Progenitor cell of endocrine pancreas (in vitro differentiated cells): ENCODE measurements at places on chromosomes 3 and 15. TPM values are rescaled to one million over a fixed set of nuclear protein-coding genes. Genes with fewer than 3 reads are reported as not detected.
A peak's percentile ranks its signal among the peaks of the same experiment; 100 is the strongest.

The TEX55 gene
- total RNA-seq: not detected in 2 replicates

The PLA1A gene
- 0.18 TPM in 1 of 2 replicates, not detected in the other for total RNA-seq

The GHSR gene
- total RNA-seq: not detected in 2 replicates

The OR5K4 gene
- not detected in 2 replicates for total RNA-seq

The CAPN3 gene
- 2.9 and 3.7 TPM in 2 replicates for total RNA-seq

The TMEM212 gene
- total RNA-seq: not detected in 2 replicates

GRCh38 chr3:32238453-32239306 lies at the start of gene CMTM8:
Gene CMTM8 (plus strand): TSS chr3:32238680. CDS start chr3:32238973, 293 bp downstream.
- peak within 1 kb of the TSS; percentile 90 for H3K4me3 ChIP-seq
- peak; percentile 53 for DNase-seq
- no peaks in the 10 kb centered on the region for H3K27me3 ChIP-seq
- peak within 1 kb of the TSS; percentile 97 for H3K27ac ChIP-seq
- peaks cover 11% of the 10 kb centered on the region for H3K36me3 ChIP-seq
- H3K4me1 ChIP-seq: peaks cover 41% of the 10 kb centered on the region

GRCh38 chr15:43243020-43243645 lies 22.3 kb upstream of the EPB42 start:
- H3K4me3 ChIP-seq: no peak overlapping the region
- no peak for DNase-seq
- H3K27ac ChIP-seq: no peak overlapping the region
- no peaks in the 10 kb centered on the region for H3K36me3 ChIP-seq
- no peaks in the 10 kb centered on the region for H3K4me1 ChIP-seq
- peaks cover 10% of the 10 kb centered on the region for H3K27me3 ChIP-seq

GRCh38 chr3:59277816-59278215 lies 228.0 kb upstream of the CFAP20DC start:
- no peak for DNase-seq
- H3K27ac ChIP-seq: no peak overlapping the region

DNA sequence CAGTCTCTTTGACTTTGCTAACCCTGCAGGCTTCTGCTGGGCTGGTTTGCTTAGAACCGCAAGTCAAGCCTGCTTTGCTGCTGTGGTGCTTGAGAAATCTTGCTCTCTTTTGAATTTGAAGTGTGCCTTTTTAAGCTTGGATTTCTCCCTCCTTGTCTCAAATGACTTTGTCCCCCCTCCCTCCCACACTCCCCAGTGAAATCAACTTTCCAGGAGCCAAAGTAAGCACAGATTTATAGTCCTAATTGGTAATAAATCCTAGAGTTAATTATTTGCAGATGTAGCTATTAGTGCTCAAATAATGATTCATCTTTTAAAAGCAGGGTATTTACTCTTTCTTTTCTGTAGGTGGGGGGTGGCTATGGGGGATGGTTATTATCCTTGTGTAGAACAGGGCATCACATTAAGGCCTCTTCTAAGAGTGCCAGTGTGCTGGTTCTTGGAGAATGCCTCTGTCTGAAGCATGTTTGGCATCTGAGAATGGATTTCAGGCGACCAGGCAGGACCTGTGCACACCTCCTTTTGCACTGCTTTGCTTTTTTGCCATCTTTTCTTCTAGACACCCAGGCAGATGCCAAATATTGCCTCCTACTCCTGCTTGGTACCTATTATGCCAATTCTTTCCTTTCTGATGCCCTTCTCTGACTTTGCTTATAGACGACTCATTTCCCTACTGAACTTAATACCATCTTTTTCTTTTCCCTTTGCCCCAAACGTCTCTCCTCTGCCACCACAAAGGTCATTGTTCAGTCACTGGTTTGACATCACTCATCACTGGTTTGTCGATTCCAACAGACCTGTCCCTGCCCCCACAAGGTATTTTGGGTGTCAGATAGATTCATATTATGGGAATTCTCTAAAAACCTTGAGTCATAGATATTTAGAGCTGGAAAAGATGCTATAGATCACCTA lies 50.7 kb downstream of the CLDN11 start:
- H3K27me3 ChIP-seq: peaks cover 12% of the 10 kb centered on the region
- no peak overlapping the region for H3K27ac ChIP-seq
- no peak for DNase-seq
- no peak overlapping the region for H3K4me3 ChIP-seq
- no peaks in the 10 kb centered on the region for H3K36me3 ChIP-seq

DNA sequence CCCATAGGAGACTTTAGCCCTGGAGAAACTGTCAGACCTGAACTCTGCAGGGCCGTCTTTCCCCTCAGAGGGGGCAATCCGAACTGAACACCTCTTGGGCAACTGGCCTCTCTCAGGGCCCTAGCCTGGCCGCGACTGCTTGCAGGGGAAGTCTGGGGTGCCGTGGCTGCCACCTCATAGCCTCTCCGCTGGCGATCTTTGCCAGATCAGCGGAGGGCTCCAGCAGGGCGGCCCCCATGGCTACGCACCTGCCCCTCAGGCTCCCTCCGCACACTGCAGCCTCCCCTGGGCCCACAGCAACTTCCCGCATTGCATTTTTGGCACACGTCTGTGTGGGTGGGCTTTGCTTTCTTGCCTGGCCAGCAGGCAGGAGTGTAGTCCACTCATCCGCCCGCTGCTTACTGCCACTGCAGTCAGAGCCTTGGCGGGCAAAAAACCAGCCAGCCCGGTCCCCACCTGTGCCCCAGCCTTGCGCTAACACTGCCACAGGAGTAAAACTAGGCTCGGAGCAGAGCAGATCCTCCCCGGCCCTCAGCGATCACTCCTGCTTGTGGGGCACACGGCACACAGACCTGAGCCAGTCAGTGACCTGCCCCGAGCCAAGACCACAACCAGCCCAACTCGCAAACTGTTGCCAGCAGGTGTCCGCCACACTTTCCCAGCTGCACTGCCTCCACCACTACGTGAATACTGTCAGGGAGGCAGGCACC lies 266.8 kb upstream of the CBLB start:
- peaks cover 4% of the 10 kb centered on the region for H3K4me1 ChIP-seq
- no peaks in the 10 kb centered on the region for H3K27me3 ChIP-seq
- DNase-seq: no peak

GRCh38 chr3:126432361-126433104 lies 37.8 kb downstream of the CFAP100 start:
- no peaks in the 10 kb centered on the region for H3K27me3 ChIP-seq
- DNase-seq: no peak
- no peak overlapping the region for H3K4me3 ChIP-seq
- H3K36me3 ChIP-seq: peaks cover 2% of the 10 kb centered on the region
- no peaks in the 10 kb centered on the region for H3K4me1 ChIP-seq
- no peak overlapping the region for H3K27ac ChIP-seq

DNA sequence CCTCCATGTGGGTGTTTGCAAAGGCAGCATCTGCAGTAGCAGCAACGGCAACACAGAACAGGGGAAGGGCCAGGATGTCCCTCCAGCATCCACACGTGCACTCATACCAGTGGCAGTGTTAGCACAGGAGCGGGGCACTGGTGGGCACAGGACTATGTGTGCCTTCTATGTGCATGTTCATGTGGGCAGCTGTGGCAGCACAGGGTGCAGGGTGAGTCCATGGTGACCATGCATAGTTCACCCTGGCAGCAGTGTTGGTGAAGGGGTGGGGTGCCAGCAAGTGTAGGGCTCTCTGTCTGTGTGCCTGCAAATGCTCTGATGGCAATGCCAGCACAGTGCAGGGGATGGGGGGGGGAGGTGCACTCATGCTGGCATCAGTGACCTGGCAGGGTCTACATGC lies 222.1 kb upstream of the SOX14 start:
- H3K27ac ChIP-seq: no peak overlapping the region
- H3K4me1 ChIP-seq: peaks cover 5% of the 10 kb centered on the region
- no peak for DNase-seq
- peaks cover 6% of the 10 kb centered on the region for H3K27me3 ChIP-seq

GRCh38 chr15:52710708-52711389 lies 31.7 kb upstream of the ATOSA start:
- H3K36me3 ChIP-seq: no peaks in the 10 kb centered on the region
- no peak overlapping the region for H3K27ac ChIP-seq
- DNase-seq: no peak

- no peaks in the 10 kb centered on the region for H3K27me3 ChIP-seq
- peaks cover 33% of the 10 kb centered on the region for H3K4me1 ChIP-seq
- H3K36me3 ChIP-seq: peaks cover 5% of the 10 kb centered on the region
- no peak overlapping the region for H3K4me3 ChIP-seq
- H3K27ac ChIP-seq: peak overlapping the region; percentile 22
Measured at GRCh38 chr15:62592920-62593319, 427.8 kb upstream of the C2CD4B start.
